Hepatocyte (in vitro differentiated cells): ENCODE measurements at places on chromosomes 4 and X.

- peak; percentile 74 for DNase-seq
Measured at GRCh38 chr4:153573881-153574802, 108.0 kb downstream of the TMEM131L start.

DNA sequence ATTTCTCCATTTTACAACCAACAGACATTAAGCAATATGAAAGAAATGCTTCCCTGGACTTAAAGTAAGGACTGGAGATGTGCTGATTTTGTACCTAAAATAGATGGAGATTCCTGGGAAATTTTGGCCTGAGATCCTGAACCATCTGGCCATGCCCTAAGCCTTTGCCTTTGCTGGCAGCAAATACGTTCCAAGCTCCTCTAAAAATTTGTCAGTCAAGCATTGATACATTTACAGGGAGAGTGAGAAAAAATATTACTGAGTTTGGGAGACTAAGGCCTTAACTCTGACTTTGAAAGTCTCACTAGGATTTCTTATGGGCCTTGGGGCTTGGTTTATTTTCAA lies 63.9 kb downstream of the FHDC1 start:
- no peak for DNase-seq

GRCh38 chr4:77127215-77127614 lies 29.8 kb upstream of the CCNG2 start:
- DNase-seq: no peak

DNA sequence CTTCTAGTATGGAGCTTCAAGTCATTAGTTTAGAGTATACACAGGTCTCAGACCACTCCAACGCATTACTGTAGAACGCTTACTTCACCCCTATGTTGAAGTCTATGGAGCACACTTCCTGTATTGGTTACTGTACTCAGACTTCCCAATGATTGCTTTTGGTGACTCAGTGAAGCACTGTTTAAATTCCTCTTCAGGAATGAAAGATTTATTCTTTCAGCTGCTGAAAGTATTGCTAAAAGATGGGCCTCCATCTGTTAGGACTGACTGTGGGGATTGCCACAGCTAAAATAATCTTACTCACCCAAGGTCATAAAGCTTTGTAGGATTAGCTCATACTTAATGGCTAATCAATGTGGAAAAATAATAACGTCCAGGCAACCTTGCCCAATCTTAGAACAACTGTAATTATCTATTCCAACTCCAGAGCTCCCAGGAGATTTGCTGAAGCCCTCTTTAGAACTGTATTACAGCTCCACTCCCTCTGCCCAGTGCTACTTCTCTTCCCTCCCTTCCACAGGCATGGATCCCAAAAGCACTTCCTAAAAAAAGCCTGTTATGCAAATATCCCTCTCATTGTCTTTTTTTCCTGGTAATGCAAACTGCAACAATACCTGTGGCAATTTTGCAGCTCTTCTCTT lies 281.9 kb upstream of the HS3ST1 start:
- no peak for DNase-seq

DNA sequence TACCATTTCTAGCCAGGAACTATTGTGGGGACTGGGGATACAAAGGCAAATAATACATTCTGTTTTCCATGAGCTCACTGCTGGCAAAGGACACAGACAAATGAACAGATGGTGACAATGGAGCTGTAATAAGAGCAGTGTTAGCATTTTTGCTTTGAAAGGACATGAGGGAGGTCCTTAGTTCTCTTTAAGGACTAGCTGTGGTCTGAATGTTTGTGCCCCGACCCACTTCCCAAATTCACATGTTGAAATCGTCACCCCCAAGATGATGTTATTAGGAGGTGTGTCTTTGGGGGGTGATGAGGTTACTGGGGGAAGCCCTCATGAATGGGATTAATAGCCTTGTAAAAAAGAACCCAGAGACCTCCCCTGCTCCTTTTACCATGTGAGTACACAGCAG lies 30.3 kb downstream of the CCNG2 start:
- DNase-seq: no peak

GRCh38 chrX:16212024-16212423 lies 44.7 kb downstream of the MAGEB17 start:
- DNase-seq: no peak

DNA sequence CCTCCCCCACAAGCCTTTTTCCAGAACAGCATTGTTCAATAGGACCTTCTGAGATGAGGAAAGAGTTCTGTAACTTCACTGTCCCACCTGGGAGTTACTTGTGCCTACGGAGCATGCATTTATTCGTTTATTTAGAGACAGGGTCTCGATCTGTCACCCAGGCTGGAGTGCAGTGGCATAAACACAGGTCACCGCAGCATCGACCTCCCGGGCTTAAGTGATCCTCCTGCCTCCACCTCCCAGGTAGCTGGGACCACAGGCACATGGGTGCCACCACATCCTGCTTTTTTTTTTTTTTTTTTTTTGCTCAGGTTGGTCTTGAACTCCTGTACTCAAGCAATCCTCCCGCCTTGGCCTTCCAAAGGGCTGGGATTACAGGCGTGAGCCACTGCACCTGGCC lies 2.9 kb downstream of the MAP3K15 start:
- no peak for DNase-seq

GRCh38 chr4:25235401-25235800 lies 1.6 kb downstream of the PI4K2B start:
- no peak for DNase-seq

DNA sequence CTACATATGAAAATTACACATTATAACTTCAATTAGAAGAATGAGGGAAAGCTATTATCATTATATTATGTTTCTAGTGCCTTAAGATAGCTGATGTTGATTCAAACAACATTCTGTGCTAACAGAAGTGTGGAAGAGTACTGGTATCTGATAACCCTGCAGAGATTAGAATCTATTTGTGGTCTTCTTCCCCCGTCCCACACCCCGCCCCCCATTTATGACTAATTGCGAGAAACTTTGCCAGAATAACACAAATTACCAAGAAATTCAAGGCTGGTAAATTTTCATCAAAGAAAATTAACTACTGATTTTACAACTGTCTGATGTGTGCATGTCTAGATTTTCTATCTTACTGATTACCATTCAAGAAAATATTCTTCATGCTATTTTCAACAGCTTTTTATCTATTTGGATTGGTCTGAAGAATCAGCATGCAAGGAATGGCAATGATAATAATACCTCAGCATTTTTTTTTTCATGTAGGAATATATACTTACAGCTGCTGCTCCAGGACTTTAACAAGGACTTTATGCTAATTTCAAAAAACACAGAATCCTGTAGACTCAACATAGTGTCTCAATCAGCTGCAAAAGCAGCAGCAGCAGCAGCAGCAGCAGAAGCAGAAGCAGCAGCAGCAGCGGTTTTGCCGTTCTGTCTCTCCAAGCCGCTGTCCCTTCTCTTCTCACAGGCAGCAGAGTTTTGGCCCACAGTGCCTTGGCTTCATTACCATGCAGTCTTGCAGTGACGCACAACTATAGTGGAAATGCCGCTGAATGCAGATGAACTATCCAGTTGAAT lies 126.7 kb downstream of the FRYL start:
- DNase-seq: peak; percentile 23

DNA sequence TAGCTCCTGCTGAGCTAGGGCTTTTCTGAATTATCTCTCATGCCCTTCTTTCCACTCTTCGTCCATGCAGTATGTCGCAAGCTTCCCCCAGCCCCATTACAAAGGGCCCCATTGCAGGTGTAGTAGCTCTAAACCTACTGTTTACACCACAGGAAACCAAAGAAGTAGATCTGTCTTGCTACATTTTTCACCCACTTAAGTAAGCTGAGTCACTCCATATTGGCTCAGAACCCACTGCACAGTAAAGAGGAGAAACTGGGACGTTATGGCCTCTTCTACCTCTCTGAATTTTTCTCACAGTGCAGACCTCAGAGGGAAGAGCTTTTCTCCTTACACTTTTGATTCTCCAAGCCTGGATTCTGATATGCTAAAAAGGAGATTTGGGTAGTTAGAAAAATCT lies 200.2 kb downstream of the SMARCA1 start:
- DNase-seq: no peak

DNA sequence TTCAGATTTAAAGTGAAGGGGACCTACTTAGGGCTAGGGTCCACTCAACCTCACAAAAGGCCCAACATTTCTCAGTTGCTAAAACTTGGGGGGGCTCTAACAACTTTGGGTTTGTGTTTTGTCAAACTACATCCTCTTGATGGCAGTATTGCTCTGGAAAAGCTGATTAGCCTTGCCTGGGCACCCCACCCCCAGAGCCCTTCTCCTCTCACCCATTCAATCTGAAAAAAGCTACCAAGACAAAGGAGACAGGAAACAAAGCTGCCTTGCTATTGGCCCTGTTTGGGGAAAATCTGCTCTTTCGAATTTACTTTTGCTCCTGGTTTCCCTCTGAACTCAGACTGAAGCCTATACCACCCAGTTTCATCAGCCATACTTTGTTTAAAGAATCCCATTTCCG lies 195.2 kb upstream of the STK26 start:
- no peak for DNase-seq

- no peak for DNase-seq
Measured at GRCh38 chr4:93908778-93909177, 80.2 kb downstream of the ATOH1 start.

- no peak for DNase-seq
Measured at GRCh38 chr4:160136021-160136420, 1033.1 kb downstream of the RAPGEF2 start.

DNA sequence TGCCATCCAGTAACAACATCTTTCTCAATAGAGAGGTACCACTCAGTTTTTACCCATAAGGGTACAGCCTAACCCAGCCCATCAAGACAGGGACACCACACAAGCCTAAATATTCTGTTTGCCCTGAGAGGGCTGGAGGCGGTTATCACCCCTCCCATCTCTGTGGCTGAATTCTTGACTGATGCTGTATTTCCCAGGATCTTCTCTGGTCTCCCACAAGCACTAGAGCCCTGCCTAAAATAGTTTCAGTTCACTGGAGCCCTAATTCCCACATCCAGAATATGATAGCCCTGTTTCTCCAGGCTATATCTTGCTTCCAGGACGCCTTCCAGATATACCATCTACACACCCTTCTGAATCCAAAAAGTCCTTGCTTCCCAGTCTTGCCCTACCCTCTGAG lies 91.6 kb upstream of the NMU start:
- DNase-seq: no peak

DNA sequence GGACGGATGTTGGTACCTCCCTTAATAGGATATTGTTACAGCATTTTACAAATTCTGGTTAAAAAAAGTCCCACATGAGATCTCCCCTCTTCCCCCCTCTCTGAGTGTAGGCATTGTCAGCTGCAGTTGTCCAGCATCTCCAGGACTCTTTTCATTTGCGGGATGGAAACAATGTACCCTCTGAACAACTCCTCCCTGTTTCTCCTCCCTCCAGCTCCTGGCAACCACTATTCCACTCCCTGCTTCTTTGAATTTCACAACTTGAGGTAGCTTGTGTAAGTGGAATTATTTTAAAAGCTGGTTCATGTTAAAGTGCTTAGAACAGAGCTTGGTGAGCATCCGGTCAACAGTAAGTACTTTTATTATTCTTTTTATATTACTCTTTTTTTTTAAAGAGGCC lies 69.8 kb downstream of the TBL1X start:
- DNase-seq: no peak

- DNase-seq: peak; percentile 19
Measured at GRCh38 chrX:44675362-44676024, 132.8 kb upstream of the FUNDC1 start.

- DNase-seq: no peak
Measured at GRCh38 chrX:50635817-50636365, 165.3 kb upstream of the DGKK start.

GRCh38 chrX:94455782-94456181 lies 781.8 kb downstream of the FAM133A start:
- no peak for DNase-seq

DNA sequence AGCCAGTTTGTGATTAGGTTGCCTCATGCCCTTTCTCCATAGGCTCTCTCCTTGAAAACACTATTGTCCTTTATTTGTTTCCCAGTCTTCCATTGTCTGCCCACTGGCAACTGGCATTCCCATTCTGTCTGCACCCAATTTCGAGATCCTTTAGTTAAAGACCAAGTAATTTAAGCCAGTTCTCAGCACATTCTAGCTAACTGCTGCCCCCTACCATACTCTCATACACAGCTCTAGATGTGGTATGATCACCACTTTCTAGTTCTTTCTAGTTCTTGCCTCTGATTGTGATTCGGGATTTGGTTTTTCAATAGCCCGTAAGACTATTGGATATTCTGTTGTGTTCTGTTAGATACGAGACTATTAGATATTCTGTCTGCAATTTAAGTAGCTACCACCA lies 135.8 kb upstream of the TRPC5 start:
- DNase-seq: no peak

GRCh38 chr4:151358266-151358665 lies 32.9 kb upstream of the SH3D19 start:
- no peak for DNase-seq

- DNase-seq: peak; percentile 54
Measured at GRCh38 chrX:84729809-84730208, 227.6 kb upstream of the HDX start.

DNA sequence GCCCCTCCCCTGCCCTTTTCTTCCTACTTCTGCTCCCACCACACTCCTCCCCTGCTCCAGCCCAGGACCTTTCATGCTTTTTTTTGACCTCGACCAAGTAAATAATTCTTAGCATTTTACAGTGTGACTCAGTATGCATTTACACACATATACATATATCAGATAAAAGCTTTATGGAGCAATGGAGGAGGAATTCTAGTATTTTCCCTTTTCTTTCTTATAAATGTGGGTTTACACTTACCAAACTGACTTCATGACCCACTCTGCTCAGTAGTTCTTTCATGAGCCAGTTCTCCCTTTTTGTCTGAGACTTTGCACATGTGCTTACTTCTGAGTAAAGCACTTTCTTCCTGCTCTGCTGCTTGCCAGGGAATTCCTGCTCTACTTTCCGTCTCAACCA lies 111.8 kb upstream of the H2AZ1 start:
- DNase-seq: no peak

DNA sequence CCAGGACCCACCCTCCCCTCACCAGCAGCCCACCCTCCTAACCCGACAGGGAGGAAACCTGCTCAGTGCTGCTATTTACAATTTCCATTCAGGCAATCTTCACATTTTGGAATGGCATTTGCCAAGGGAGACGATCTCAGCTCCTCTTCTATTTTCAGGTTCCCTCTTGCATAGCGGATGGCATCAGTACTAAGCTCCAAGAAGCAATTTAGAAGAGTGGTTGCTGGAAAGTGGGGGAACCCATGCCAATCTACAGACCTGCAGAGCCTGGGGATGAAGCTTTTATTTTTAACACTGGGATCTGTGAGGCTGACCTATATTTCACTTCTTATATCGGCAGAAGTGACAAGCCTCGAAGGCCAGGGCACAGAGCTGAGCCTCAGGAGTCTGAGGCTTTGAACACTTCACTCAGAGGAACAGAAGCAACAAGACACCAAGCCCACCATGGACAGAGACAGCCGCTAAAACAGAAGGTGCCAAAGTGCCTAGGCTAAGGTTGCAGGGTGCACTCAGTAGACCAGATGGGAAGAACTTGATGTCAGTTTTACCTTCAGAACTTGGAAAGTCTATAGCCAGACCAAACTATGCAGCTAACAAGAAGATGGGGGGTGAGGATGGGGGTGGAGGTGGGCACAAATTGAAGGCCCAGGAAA lies 44.0 kb downstream of the SCD5 start:
- DNase-seq: no peak

- DNase-seq: no peak
Measured at GRCh38 chr4:169485086-169485485, 127.3 kb downstream of the NEK1 start.
